ENCODE measurements at places on chromosomes 2 and 18.

DNA sequence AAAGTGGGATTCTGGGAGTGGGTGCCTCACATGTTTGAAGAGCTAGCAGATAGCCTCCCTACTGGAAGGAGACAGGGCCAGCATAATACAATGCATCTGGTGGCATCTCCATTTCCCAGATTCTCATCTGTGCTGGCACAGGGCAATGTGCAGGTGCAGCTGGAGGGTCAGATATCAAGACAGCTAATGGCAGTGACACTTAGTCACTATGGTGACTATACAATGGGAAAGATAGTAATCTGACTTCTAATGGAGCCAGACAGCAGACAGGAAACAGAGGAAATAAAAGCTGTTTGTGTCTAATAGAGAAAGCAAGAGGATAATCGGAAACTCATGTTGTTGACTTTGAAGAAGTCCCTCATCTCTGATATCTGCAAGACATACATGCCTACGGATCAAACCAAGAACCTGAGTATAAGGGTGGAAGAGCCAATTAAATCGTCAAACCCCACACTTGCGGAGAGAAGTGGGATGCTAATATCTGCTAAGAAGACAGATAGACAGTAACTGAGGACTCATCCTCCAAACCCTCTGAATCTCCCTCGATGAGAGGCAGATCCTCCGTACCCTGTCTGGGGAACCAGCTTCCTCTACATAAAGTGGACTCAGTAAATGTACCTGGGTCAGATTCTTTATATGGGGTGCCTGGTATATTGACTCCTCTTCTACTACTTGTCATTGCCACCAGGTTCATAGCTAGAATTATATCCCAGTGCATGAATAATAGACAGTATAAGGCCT is 692.7 kb downstream of the SOCS6 start:
- no peak for DNase-seq

GRCh38 chr18:76494231-76495005 is 624 bp downstream of the ZNF516 start:
- DNase-seq, result no peak

GRCh38 chr2:189020179-189020578 is 46.0 kb downstream of the COL3A1 start:
- no peak for DNase-seq

GRCh38 chr2:196480653-196481323 is 158.7 kb upstream of the CCDC150 start:
- DNase-seq, result no peak

- DNase-seq, result no peak
These were observed 15.3 kb upstream of the CD207 start for GRCh38 chr2:70850925-70851324.

DNA sequence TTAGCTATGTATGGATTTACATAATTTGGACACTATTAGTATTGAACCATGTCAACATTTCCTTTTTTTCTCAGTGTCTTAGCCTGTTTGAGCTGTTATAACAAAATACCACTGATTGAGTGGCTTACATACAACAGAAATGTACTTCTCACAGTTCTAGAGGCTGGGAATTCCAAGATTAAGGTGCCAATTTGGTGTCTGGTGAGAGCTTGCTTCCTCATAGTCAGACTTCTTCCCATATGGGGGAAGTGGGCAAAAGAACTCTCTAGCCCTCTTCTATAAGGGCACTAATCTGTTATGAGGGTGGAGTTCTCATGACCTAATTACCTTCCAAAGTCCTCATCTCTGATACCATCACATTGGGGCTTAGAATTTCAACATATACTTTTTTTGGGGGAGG is 12.6 kb downstream of the ZNF804A start:
- no peak for DNase-seq

DNA sequence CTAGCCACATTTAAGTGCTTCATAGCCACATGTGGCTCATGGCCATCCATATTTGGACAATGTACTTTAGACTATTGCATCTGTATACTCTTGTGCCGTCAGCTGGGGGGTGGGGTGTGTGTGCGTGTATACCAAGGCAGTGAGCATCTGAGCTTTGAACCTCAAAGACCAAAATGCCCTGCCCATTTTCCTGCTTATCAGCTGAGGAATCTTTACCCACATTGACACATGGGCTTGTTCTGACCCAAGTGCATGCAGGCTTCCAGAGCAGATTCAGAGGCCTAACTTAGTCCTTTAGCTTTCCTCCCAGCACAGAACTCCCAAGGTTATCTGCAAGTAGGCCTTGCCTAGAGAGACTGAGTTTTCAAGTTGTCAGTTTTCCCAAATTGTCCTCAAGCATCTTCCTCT is 11.1 kb upstream of the MOCOS start:
- DNase-seq, result no peak

DNA sequence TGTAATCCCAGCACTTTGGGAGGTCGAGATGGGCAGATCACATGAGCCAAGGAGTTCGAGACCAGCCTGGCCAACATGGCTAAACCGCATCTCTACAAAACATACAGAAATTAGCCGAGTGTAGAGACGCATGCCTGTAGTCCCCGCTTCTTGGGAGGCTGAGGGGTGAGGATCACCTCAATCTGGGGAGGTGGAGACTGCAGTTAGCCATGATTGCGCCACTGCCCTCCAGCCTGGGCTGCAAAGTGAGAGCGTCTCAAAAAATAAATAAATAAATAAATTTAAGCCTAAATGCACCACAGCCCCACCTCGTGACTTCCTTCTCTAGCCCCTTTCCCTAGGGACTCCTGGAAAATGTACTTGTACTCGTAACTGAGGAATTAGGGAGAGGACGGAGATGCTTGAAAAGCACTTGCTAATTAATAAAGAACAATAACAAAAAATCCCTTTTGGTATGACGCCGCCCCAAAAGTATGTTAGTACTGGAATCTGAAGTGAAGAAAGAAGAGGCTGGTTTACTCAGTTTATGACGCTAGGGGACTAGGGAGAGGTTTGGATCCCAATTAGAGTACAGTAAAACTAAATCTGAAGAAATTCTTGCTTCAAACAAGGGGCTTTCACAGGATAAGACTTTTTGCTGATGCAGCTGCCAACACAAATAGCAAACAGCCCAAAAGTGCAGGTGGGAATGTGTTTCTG is 887 bp upstream of the ZNF396 start:
- no peak for DNase-seq

DNA sequence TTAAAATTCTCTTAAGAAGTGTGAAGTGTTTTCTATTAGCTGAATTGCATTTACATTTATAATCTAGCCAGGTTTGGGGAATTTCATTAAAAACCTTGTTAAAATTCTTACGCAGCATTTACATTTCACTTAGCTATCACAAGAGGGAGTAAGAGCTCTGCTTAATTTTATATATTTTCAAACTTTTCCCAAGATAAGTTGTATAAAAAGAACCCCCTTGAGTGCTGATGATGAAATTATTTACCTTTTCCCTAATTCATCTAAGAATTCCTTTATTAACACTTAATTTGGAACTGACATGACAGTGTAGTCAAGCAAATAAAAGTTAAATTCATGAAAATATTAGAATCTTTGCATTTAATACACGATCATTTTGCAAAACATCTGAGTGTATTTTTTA is 54.2 kb upstream of the ZSWIM2 start:
- DNase-seq, result no peak

GRCh38 chr18:28174181-28174905 is 2.6 kb downstream of the CDH2 start:
- DNase-seq, result no peak

GRCh38 chr2:7919510-7919909 is 762.3 kb upstream of the ID2 start:
- no peak for DNase-seq

- no peak for DNase-seq
These were observed 239.9 kb upstream of the FOSL2 start for GRCh38 chr2:28152585-28153280.

DNA sequence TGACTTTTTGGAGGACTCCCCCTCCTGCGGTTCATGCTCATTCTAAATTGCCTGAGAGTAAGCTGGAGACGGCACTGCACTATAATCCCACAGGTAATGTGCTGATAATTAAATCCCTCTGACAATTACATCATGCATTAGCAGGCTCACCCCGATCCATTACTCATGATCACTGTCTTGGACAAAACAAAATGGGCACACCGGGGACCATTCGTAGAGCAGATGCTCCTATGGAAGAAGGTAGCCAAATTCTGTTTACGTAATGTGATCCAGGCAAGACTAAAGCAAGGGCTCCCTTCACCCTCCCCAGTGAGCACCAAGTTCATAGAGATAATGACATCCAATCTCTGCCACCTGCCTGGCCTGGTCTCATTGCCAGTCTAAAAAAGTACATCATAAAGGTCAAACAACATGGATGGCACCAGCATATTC is 657.1 kb upstream of the SOX11 start:
- no peak for DNase-seq

DNA sequence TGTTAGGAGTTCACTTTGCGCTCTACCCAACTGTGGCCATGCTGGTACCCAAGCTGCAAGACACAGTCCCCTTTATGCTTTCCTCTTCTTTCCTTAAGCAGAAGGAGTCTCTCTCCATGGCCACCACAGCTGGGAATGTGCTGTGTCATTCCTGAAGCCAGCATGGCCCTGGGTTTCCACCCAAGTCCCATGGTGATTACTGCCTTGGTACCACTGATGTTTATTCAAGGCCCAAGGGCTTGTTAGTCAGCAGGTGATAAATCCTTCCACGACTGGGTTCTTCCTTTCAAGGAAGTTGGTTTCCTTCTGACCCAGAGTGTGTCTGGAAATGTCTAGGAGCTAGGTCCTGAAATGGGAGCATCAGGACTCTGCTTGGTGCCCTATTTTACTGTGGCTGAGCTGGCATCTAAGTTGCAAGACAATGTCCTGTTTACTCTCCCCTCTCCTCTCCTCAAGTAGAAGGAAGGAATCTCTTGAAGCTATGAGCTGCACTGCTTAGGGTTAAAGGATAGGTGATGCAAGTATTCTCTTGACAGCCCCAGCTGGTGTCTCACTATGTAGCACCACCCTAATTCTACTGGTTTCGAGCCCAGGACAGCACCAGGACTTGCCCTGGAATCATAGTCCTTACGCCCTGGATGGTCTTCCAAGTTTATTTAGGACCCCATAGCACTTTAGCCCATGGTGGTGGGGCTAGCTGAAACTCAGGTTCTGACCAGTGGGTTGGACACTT is 18.7 kb upstream of the NUP35 start:
- no peak for DNase-seq

GRCh38 chr2:231017231-231017598 is 20.1 kb upstream of the C2orf72 start:
- DNase-seq, result no peak
